ENCODE measurements at places on chromosomes 6 and 20.

DNA sequence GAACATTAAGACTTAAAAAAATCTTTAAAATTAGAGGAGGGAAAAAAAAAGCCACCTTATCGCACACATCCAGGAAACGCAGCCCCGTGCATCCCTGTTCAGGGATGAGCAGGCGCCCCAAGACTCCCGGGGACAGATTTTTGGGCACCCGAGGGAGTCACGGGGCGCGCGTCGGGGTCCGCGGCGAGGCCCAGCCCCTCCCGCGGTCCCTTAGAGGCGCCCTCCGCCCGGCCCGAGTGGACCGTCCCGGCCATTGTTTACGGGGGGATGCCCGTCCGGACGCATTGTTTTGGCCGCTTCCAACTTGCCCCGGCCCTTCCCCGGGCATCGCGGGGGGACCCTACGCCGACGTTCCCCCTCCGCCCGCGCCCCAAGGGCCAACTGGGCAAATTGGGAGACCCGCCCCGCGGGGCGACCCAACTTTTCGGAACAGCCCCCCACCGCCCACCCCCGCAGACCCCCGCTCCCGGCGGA lies 610 bp downstream of the ZNF217 start:
- no peak for DNase-seq

DNA sequence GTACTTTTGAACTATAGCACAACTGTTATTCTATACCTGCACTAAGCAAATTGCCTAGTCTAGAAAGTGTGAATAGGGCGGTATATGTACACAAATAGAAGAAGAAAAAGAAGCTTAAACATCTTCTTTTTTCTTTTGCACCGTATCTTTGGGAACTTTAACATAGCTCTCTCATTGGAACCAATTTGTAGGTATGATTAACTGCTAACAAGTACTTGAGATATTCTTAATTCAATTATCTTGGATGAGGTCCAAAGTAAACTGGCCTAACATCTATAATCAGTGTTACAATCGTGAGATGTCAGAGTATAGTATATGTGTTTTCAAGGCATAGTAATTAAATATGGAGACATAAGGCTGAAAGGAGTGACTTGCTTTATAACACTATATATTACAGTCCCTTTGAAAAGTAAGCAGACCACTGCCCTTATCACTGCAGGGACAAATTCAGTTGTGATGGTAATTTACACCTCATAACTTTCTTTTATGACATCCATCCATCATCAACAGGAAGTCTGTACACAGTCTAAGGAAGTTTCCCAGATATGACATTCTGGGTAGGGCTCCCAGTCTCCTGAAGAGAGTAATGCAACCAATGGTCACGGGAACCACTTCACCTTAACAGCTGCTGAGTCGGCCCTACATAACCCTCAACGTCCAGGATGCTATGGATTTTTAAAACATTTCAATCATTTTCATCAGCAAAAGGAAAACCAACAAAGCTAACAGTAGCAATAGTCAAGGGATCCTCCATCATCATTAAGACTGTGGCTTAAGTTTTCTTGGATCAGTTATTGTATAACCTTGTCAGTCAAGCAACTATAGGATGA lies 37.6 kb downstream of the NKAIN2 start:
- DNase-seq = no peak

- DNase-seq = no peak
Observed at GRCh38 chr6:79742030-79742429, 110.9 kb downstream of the SH3BGRL2 start.

- no peak for DNase-seq
Observed at GRCh38 chr20:39524371-39524911, 562.3 kb downstream of the DHX35 start.

DNA sequence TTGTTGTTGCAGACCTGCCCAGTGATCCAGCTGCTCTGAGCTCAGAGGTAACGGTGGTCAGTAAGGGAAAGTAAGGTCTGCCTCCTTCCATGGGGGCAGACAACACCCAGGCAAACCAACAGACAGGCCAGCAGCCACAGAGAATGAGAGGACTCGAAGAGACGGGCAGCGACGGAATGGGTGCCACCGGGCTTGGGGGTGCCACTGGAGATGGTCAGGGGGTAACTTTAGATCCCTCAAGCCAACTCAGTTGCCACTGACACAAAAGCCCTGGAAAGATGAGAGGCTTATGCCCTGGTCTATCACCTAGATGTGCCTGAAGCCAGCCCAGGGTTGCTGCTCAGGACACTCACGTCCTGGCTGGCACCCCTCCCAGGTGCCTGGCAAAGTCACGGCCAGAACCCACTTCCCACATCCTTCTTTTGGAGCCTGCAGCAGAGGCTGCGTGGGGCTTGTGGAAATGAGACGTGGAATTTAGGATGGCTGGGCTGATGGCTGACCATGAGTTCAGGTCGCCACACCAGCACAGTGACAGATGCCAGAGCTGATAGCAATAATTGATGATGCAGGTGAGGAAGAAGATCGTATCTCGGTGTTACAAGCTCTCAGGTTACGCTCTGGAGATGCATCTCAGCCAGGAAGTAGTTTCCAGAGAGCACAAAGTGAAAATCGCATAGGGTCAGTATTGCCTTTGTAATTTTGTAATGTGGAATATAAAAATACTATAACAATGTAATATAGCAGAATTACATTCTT lies 209.1 kb downstream of the SYNDIG1 start:
- no peak for DNase-seq

Data from stimulated activated CD8-positive, alpha-beta memory T cell treated with anti-CD3 and anti-CD28 coated beads, Interleukin-7, amount 100 ng/mL, for 1 hour (primary cell).